ENCODE measurements at places on chromosomes 6 and 20.

DNA sequence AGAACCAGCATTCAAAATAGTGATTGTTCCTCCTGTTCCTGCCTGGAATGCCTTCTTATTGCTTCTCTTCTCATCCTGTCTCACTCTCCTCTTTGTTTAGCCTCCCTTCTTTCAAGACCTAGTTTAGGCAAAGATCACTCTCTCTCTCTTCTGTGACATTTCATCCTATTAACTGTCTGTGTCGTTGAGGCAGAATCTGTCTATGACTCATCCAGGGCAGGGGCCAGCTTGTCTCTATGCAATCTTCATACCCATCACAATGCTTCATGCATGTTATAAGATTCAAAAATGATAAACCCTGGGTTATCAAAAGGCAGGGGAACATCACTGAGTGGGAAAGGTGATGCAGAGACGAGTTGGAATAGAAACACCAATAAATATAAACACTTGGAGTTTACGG lies 32.2 kb upstream of the FOXA2 start:
- no peak for DNase-seq

DNA sequence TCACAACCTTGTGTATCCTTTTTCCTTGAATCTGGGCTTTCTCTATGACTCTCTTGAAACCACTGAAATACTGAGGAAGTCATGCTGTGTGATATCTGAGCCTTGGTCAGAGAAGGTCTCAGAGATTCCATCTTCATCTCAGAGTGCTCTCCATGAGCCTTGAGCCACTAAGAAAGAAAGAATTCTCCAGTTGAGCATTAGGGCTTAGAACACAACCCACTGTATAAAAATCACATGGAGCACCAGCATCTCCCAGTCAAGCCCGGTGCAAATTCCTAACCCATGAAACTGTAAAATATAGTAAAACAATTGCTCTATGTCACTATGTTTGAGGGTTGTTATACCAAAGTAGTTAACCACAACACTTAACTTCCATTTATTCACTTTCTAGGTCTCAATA lies 181.4 kb downstream of the MOXD1 start:
- no peak for DNase-seq

GRCh38 chr6:71908162-71908765 lies 21.9 kb downstream of the RIMS1 start:
- no peak for DNase-seq

DNA sequence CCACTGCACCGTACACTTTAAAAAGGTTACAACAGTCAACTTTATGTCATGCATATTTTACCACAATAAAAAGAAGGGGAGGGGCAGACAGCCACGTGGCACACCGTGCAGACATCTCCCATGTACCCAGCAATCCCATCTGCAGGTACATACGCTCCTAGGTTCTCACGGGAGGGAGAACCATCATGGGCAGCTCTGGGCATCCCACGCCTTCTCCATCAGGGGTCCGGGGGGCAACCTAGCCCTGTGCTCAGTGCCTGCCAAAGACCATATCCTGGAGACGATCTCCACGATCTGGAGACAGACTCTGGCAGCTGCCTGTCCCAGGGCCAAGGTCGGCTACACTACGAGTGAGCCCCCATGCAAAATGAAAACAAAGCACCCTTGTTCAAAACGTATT lies 2.5 kb upstream of the BNIP5 start:
- no peak for DNase-seq

GRCh38 chr20:3545401-3545925 lies 74.6 kb downstream of the ATRN start:
- no peak for DNase-seq

- DNase-seq: no peak
Measured at GRCh38 chr6:135970750-135971149, 119.2 kb downstream of the PDE7B start.

- no peak for DNase-seq
Measured at GRCh38 chr20:6504826-6505225, 262.7 kb upstream of the BMP2 start.

DNA sequence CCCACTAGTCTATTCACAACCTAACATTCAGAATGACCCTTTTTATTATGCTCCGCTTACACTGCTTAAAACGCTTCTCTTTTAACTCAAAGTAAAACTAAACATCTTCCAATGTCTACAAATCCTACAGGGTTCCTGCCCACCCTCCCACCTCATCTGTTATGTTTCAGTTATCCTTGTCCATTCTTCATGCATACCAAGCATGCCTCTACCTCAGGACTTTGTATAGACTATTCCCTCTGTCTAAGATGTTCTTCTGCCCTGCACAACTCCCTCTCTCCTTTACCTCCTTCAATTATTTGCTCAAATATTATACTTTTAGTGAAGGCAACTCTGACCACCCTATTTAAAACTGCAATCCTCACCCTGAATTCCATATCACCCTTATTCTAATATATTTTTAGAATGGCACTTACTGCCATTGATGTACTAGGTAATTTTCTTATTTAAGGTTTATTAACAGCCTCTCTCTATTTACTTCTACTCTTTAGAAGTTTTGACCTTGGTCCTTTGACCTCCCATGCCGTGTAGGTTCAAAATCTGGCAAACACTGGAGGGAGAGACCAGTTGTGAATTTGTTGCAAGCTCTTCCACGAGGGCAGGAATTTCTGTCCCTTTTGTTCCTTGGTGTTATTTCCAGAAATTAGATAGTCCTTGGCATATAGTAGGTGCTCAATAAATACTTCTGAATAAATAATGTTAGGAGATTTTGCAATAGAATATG lies 111.8 kb downstream of the CHD6 start:
- no peak for DNase-seq

DNA sequence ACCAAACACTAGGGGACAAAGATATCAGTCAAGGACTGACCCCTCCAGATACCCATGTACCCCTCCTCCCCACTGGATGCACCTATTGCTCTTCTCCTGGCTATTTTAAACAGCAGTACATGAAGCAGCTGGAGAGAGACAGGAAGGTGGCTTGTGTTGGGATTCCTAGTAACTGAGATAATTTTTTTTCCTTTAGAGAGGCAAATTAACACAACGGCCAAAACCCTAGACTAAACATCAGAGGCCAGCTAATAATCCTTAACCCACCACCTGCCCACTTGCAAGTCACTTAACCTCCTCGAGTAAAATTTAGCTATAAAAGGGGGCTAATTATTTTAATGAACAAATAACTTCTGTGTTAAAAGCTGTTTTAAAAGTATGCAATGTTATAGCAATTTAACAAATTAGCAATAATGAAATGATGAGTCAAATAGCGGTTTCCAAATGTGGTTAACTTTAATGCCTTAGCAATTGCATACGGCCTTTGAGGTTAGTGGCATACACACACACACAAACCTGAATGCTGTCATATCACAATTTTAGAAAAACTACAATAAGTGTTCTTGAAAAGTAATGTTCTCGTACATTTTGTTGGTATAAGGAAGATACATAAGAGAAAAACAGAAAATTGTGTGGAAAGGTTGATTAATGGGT lies 151.7 kb downstream of the FRK start:
- no peak for DNase-seq

GRCh38 chr6:118297821-118298220 lies 250.3 kb upstream of the PLN start:
- no peak for DNase-seq

DNA sequence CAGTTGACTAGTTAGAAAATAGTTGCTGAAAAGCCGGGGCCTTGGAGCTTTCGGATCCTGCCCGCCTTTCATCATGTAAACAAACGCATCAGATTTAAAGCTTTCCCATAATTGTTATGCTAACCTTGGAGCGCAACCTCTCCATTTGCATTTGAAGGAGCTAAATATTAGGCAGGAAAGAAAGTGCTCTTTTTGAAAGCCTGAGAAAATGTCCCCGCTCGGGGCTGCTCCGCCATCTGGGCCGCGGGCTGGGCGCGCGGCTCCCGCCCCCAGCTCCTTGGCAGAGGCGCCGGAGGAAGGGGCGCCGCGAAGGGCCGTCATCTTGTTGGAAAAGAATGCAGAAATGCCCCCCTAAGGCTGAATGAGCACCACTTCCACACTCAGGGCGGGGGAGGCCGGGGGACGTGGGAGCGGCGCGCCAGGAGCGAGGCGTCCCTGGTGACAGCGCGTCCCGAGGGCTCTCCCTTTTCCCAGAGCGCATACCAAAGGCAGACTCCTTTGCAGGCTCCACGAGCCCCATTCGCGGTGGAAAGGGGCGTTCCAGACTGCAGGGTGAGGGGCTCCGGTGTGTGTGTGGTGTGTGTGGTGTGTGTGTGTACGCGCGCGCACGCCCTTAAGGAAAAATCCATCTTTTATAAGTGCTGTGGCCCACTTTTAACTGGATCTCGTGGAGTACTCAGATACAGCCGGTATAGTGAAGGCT lies 145.6 kb upstream of the ID4 start:
- DNase-seq: no peak

DNA sequence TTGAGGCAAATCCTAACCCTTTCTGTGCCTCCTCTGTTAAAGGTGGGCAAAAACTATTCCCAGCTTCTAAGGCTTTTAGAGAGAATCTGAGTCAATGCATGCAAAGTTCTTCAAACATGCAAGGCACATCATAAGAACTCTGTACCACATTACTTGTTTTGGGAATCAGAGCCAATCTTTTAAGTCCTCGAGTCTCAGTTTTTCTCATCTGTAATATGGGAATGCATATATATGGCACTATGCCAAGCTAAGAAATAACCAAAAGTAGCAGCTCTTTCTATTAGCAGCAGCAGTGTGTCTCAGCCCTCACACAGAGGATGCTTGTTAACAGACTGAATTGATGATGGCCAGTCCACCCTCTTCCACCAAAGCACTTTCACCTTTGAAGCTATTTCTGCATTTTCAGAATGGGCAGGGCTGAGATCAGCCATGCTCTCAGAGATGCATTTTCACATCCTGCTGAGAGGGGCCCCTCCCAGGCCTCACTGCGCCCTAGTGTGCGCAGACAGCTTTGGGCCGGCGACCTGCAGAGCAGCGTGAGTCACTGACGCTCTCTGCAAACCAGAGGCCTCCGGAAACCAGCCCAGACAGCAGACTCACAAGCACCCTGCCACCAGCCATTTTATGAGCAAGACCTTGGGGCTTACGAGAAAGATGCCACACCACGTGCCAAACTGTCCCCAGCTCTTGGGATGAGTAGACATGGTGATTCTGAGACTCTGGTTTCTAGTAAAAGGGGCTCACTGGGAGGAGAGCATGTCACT lies 138.0 kb downstream of the NFATC2 start:
- DNase-seq: peak; percentile 78

GRCh38 chr20:51535674-51536073 lies 6.8 kb downstream of the NFATC2 start:
- no peak for DNase-seq

DNA sequence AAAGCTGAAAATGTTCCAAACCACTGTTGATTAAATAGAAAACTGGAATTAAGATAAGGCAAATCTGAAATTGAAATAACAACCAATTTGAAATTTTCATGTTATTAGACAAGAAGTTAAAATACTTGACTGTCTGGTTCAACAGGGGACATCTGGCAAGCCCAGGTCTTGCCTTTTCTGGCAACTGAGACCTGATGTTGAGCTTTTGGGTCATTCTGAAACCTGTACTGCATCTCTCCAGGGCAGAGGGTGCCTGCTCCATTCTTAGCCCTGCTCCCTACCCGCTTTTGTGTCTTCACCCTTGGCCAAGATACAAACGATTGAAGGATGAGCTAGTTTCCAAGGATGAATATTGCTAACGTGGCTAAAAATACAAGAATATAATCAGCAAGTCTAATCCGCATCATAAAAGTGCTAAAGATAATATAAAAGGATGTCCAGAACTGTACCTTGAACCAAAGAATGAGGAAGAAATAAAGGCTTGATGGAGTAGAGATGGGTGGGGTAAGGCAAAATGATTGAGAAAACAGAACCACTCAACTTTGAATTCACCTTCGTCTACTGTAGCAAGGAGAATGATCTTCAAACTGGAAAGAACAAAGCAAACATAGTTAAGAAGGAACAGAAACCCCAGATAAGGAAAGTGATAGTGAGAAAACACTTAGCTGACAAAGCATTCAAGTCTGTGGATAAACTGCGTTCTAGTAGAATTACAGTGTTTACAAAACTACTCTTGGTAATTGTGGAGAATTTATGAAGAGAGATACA lies 109.8 kb upstream of the MAN1A1 start:
- DNase-seq: no peak

- no peak for DNase-seq
Measured at GRCh38 chr6:53095270-53095669, 30.1 kb downstream of the FBXO9 start.

DNA sequence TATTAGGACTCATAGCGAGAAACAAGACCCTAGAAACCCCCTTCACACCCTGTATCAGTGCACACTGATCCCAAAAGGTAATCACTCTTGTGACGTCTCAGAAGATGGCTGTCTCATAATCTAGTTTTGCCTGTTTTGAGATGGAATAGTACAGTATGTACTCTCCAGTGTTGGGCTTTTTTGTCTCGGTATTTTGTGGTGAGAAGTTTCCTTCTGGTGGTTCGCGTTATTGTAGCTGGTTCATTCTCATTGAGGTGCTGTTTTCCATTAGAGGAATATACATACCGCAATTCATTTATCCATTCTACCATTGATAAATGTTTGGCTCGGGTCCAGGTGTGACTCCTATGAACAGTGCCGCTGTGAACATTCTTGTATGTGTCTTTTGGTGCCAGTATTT lies 27.9 kb upstream of the MAP3K4 start:
- DNase-seq: no peak

- DNase-seq: no peak
Measured at GRCh38 chr6:41768545-41769308, 11.0 kb downstream of the FRS3 start.

GRCh38 chr6:20117474-20117873 lies 94.8 kb downstream of the MBOAT1 start:
- no peak for DNase-seq

- no peak for DNase-seq
Measured at GRCh38 chr6:35400111-35400510, 52.0 kb upstream of the FANCE start.

DNA sequence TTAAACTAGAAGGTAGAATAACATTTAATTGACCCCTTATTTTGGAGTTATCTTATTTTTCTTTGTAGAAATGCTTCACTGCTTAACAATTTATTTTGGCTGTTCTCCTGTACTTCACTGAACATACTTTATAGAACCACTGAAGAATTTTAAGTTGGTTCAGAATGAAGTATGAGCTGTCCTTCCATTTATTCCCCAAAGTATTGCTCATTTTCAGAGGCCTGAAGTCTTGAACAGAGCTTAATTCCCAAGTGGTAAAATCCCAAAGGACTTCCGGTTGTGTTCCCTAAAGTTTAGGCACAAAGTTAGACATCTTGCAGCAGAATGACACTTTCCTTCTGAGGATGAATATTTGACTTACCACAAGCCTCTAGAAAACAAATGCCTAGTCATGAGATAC lies 233.3 kb downstream of the TINAG start:
- no peak for DNase-seq

DNA sequence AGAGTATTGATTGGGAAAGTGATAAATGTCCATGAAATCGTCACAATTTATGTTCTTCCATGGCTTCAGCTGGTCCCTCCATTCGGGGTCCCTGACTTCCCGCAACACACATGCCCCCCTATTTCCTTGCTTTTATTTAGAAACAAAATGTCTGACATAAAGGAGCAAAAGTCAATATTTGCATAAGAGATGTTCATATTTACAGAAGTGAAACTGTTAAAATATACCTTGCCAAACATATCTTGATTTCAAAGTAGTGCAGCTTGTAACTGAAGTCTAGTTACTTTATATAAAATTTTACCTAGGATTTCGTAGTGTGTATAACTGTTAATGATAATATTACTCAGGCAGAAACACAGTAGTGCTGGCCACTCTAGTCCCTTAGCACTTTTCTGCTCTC lies 548.9 kb upstream of the ADGRB3 start:
- no peak for DNase-seq

- DNase-seq: no peak
Measured at GRCh38 chr6:13331516-13332348, 3.4 kb upstream of the TBC1D7 start.

GRCh38 chr20:55540486-55540885 lies 464.8 kb downstream of the CBLN4 start:
- no peak for DNase-seq

Measured in activated CD4-positive, alpha-beta T cell treated with anti-CD3 and anti-CD28 coated beads, Interleukin-2, amount 50 U/mL, for 24 hours (primary cell).